ENCODE measurements at places on chromosomes 12 and 14. TPM values are rescaled to one million over a fixed set of nuclear protein-coding genes. Genes with fewer than 3 reads are reported as not detected.

The SDR9C7 gene
- not detected for total RNA-seq

The LRRC10 gene
- total RNA-seq, result 3.1 TPM

The LRFN5 gene
- 0.26 TPM for total RNA-seq

The HECTD1 gene
- 145 TPM for total RNA-seq

The SLC6A12 gene
- not detected for total RNA-seq

The TAC3 gene
- total RNA-seq, result not detected

The IL26 gene
- not detected for total RNA-seq

The NAV3 gene
- 4.4 TPM for total RNA-seq

The MYF6 gene
- 0.28 TPM for total RNA-seq

The GPR132 gene
- 0.67 TPM for total RNA-seq

The RERG gene
- 12.4 TPM for total RNA-seq

The SCARB1 gene
- total RNA-seq, result 14.9 TPM

The RIMBP2 gene
- total RNA-seq, result 0.04 TPM

The A2M gene
- total RNA-seq, result 683 TPM

The REP15 gene
- 1.4 TPM for total RNA-seq

The ACIN1 gene
- total RNA-seq, result 53.9 TPM

The KRAS gene
- total RNA-seq, result 9.9 TPM

The PCED1B gene
- total RNA-seq, result 0.98 TPM

The RTN1 gene
- 2.7 TPM for total RNA-seq

The GPRC5D gene
- not detected for total RNA-seq

The AGAP2 gene
- 0.75 TPM for total RNA-seq

The NTF3 gene
- total RNA-seq, result 0.67 TPM

The MMP17 gene
- total RNA-seq, result 2.1 TPM

The FERMT2 gene
- 89.1 TPM for total RNA-seq

The TSPAN11 gene
- 2.5 TPM for total RNA-seq

The IFI27 gene
- 140 TPM for total RNA-seq

The SRP54 gene
- 33.3 TPM for total RNA-seq

The CLEC4A gene
- total RNA-seq, result 0.67 TPM

The TARBP2 gene
- 11.1 TPM for total RNA-seq

The ESR2 gene
- total RNA-seq, result 0.30 TPM

The DNAH10 gene
- total RNA-seq, result not detected

The CEP128 gene
- total RNA-seq, result 2.7 TPM

The DLK1 gene
- total RNA-seq, result not detected

The MGP gene
- total RNA-seq, result 454 TPM

The ANKRD9 gene
- 144 TPM for total RNA-seq

The OR9K2 gene
- total RNA-seq, result not detected

The RTL1 gene
- not detected for total RNA-seq

The SMIM41 gene
- total RNA-seq, result 0.44 TPM

The ST8SIA1 gene
- 3.3 TPM for total RNA-seq

The CLEC12A gene
- 0.47 TPM for total RNA-seq

The CFAP73 gene
- total RNA-seq, result not detected

The TRPV4 gene
- 0.90 TPM for total RNA-seq
